ENCODE measurements at places on chromosomes 1 and 21.

GRCh38 chr1:90717356-90717664, 208 bp upstream of the BARHL2 start:
- no peak for DNase-seq

DNA sequence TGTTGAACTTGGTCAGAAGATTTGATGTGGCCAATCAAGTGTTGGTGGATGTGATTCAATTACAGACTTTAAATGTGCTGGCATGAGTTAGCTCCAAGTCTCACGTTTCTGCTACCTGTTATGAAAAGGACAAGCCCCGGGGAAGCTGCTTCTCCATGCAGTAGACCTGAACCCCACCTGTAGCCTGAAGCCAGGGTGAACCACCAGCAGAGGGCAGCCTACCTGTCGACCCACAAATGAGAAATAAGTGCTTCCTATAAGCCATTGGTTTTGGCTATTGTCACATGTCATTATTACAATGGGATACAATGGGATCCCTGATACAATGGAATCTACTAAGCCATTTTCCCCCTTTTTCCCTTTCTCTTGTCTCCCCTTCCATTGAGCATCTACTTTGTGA, 230.2 kb downstream of the PRDM2 start:
- DNase-seq: peak; percentile 12

DNA sequence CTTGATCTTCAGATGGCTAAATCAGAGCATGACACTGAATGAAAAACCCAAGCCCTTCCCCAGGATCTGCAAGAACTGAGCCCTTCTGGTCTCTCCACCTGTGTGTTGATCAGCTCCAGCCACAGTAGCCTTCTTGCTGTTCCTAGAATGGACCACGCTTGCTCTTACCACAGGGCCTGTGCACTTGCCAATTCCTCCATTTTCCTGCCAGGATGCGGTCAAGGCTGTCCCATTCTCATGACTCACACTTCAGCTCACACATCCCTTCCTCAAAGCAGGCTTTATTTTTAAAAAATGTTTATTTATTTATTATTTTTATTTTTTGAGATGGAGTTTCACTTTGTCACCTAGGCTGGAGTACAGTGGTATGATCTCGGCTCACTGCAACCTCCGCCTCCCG, 43.6 kb upstream of the GRHL3 start:
- no peak for DNase-seq

DNA sequence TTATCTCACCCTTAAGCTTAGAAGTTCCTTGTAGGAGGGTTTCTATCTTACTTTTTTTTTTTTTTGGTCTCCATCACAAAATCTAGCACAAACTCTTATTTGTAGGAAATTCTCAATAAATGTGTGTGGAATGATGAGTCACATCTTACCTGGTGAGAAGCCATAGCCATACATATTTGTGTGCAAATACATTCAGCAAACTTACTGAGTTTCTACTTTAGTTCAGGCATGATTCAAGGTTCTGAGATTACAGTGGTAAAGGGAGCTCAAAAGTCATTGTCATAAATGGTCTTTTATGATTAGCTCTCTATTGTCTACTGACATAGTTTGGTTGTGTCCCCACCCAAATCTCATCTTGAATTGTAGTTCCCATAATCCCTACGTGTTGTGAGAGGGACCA, 193.1 kb upstream of the UBE2U start:
- DNase-seq: no peak

Measured in activated naive CD4-positive, alpha-beta T cell treated with anti-CD3 and anti-CD28 coated beads, Interleukin-2, amount 50 U/mL, for 16 hours (primary cell).